ENCODE measurements at places on chromosomes 16 and 17.

- no peak for DNase-seq
These were observed 37.1 kb downstream of the TMEM11 start for GRCh38 chr17:21176773-21177395.

DNA sequence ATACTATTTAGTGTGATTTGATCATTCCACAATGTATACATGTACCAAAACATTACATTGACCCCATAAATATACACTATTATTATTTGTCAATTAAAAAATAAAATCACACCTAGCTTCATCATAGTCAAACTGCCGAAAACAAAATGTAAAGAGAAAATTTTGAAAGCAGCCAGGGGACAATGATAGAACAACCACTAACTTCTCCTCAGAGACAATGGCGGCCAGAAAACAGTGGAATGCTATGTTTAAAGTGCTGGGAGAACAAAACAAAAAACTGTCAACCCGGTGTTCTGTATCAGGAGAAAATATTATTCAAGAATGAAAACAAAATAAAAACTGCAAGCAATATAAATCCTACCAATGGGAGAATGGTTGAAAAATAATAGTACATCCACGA, 63.2 kb downstream of the METRNL start:
- DNase-seq: no peak

DNA sequence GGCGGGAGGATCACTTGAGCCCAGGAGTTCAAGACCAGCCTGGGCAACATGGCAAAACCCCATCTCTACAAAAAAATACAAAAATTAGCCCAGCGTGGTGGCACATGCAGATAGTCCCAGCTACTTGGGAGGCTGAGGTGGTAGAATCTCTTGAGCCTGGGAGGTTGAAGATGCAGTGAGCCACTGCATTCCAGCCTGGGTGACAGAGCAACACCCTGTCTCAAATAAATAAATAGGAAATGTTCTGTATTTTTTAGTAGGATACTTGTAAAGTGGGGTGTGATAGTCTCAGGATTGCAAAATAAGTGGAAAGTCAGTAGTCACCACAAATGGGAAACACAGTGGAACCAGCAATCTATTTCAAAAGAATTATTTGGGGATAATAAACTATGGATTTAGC, 4.0 kb downstream of the RSPRY1 start:
- DNase-seq: no peak

- DNase-seq: no peak
These were observed 25.5 kb downstream of the MYOCD start for GRCh38 chr17:12691173-12691572.

GRCh38 chr17:1899403-1900000, 69.7 kb downstream of the RPA1 start:
- DNase-seq: no peak

GRCh38 chr16:76639685-76640289, 362.6 kb downstream of the CNTNAP4 start:
- no peak for DNase-seq
